ENCODE measurements at places on chromosomes 4 and X.

GRCh38 chr4:70760662-70761061 lies 38.9 kb downstream of the RUFY3 start:
- DNase-seq, result no peak

DNA sequence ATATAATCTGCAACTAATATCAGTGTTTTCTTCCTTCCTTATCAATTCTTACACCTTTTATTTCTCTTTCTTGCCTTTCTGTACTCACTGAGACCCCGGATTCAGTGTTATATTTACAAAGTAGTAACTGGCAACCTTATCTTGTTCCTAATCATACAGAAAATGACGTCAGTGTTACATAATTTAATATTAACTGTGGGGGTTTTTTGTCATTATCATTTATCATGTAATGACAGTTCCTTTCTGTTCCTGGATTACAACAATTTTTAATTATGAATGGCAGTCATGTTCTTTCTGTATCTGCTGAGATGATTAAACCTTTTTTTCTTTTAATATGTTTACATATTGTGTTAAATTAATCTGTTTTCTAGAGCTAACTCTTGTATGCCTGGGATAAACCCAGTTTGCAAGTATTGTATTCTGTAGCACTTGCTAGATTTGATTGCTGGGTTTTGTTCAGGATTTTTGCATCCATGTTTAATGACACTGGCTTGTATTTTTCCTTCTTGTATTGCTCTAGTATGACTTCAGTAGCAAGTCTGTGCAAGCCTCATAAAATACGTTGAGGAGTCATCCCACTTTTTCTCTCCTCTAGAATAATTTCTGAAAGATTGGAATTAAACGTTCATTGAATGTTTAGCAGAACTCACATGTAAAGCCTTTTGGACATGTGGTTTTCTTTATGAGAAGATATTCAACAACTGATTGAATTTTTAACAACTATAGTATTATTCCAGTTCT lies 10.4 kb upstream of the HSPA4L start:
- no peak for DNase-seq

DNA sequence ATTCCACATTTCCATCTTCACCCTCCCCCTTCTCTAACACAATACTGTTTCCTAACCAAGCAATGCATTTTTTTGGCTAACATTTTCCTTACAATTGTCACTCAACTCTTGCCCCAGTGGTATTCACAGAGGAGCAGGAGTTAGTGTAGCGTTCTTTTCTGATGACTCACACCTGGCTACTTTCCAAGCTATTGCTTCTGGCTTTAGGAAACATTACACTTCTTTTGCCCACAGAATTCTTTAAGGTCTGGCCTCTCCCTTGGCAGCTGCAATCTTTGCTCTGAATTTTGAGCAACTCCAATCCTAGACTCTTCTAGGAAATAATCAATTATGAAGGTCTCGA lies 27.5 kb upstream of the PDGFC start:
- no peak for DNase-seq

GRCh38 chrX:68252664-68253063 lies 180.6 kb downstream of the OPHN1 start:
- no peak for DNase-seq

- DNase-seq, result no peak
Measured at GRCh38 chrX:7993873-7994272, 66.7 kb upstream of the PNPLA4 start.

DNA sequence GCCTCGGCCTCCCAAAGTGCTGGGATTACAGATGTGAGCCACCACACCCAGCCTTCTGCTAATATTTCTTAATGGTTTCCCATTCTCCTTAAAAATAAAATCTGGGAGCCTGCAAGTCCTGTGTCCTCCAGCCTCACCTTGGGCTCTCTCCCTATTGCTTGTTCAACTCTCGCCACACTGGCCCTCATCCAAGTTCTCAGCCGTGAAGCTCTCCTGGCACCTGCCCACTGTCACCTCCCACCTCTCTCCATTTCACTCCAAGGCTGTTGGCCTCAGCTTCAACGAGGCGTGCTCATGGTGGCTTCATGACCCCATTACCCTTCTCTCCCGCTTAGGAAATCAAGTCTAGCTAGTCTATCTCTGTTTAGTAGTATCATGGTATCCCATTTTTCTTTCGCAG lies 9.5 kb upstream of the ETNPPL start:
- no peak for DNase-seq

DNA sequence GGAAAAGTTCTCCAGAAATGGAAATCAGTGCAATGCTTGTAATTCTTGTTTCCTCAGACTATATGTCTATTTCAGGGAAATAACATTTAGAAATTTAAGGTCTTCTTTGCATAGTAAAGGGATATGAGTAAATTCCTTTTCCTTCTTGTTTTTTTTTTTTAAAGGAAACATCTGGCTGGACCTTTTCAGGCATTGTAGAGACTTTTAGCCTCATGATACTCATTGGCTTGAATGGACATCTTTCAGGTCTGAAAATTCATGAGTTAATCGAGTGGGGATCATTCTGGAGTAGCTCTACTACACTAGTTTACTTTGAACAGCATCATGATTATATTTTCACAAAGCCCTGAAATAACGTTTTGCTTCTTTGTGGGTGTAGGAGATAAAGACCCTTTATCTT lies 88.6 kb upstream of the CBLL2 start:
- DNase-seq, result no peak

DNA sequence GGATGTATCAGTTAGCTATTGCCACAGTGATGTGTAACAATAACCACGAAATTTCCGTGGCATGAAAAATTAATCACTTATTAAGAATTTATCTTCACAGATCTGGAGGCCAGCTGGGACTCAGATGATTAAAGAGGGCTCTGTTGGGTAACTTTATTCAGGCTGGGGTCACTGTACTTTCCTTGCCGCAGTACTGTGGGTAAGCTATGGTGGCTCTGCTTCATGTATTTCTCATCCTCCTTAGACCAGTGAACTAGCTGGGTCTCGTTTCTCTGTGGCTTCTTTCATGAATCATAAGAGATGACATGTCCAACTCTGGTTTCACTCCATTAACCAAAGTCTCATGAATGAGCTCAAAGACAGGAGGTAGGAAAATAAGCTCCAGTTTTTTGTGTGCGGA lies 13.5 kb downstream of the TEX13B start:
- DNase-seq, result no peak

- no peak for DNase-seq
Measured at GRCh38 chr4:158671665-158671914, at the start of gene C4orf46. C4orf46 (minus strand) TSS chr4:158671887; CDS start chr4:158671801, 86 bp downstream.

DNA sequence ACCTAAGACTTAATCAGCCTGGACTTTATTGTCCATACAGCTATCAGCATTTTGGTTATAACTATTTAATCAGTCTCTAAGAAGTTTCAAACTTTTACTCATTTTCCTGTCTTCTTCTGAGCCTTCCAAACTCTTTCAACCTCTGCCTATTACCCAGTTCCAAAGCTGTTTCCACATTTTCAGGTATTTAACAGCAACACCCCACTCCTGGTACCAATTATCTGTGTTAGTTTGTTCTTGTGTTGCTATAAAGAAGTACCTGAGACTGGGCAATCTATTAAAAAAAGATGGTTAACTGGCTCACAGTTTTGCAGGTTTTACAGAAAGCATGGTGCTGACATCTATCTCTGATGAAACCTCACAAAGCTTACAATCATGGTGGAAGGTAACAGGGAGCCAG lies 195.6 kb downstream of the NPNT start:
- no peak for DNase-seq

- no peak for DNase-seq
Measured at GRCh38 chr4:40822420-40823166, 72.8 kb downstream of the NSUN7 start.

DNA sequence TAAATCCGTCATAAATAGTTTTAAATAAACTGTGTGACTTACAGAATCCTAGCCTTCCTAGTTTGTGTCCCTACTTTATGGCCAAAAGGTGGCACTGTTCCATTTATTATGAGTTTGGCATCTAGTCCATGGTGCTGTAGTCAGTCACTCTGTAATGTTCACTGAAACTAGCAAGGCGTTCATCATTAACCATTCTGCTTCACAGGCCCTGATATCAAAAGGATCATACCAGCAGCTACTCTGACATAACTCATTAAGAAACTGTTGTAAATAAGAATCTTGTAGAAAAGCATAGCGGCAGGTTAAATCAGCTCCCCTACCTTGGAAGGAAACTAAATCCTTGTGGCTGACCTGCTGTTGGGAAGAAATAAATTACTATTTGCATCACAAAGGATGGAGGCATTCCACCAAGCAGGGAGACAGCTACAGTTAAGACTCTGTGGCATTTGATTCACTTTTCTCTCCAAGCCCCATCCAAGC lies 919.6 kb upstream of the DIAPH2 start:
- no peak for DNase-seq

GRCh38 chrX:47184486-47184885 lies 9.1 kb upstream of the UBA1 start:
- no peak for DNase-seq

DNA sequence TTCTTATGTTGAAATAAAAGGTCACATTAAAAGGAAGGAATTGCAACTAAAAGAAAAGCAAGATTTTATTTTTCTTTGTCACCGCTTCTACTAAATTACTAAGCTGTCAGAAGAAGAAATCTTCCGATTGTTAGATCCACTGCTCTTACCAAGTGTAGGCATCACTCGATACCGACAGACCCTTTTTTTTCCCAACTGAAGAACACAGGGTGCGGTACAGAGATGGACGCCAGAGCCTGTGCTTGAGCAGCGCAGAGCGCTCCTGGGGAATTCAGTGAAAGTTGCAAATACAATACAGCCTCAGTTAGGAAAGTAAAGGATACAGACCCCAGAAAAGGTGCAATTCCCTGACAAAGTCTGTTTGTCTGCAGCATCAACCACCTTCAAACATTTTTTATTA lies 94.9 kb upstream of the WDR17 start:
- DNase-seq, result no peak

- no peak for DNase-seq
Measured at GRCh38 chrX:40582811-40583210, 2.0 kb downstream of the ATP6AP2 start.

- no peak for DNase-seq
Measured at GRCh38 chrX:7987160-7988012, 60.2 kb upstream of the PNPLA4 start.

GRCh38 chr4:92791871-92792440 lies 488.2 kb downstream of the GRID2 start:
- no peak for DNase-seq

GRCh38 chrX:148874636-148875246 lies 374.3 kb downstream of the AFF2 start:
- DNase-seq, result no peak

DNA sequence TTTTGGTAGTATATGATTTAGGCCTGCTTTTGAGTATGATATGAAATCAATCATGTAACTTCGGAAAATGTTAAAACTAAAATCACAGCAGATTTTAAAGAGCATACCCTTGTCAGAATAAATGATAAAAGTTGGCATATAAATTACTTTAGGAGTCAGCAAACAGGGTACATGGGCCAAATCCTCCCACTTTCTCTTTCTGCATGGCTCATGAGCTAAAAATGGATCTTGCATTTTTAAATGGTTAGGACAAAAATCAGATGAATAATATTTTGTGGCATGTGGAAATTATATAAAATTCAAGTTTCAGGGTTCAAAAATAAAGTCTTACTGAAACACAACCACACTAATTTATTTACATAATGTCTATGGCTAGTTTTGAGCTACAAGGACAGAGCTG lies 214.9 kb downstream of the GASK1B start:
- no peak for DNase-seq

DNA sequence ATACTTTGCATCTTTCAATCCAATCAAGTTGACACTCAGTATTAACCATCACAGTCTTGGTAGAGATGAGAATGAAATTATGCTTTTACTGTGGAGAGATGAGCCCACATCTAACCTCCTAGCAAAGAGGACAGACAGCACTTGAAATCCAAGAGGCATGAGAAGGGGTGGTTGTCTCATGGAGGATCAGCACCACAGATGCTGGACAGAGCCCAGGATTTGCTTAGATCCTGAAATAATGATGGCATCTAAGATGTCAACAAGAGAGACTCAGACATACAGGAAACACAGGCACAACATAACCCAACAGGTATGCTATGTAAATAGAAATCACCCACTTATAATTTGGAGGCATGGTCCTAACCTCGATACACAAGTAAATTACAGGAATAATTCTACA lies 74.3 kb upstream of the VCX2 start:
- DNase-seq, result no peak

DNA sequence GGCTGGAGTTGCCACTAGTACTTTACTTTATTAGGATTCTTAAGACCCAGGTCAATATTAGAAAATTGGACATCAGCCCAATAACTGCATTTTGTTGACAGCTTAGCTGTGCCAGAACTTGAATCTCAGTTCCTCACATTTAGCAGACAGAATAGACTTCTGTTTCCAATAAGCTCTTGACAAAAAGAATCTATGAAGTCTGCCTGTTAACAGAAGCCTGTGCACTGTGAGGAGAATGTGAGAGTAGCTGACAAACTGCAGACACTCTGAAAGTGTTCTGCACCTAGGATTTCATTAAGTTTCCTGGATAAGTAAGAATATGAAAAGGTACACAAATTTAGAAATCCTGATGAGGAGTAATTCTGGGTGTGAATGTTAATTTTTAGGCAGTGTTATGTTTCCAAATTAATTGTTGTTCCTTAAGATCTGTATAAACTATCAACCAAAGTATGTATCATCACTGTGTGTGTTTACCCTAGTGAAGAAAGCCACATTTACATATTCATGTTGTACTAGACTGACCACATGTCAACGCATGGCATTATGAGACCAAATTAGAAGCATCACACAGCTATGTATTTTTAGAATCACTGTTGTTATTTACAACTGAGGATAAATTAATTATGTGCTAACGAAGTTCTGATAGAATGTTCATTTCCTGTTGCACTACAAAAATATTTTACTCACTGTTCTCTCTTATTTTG lies 756.4 kb upstream of the IGFBP7 start:
- no peak for DNase-seq

DNA sequence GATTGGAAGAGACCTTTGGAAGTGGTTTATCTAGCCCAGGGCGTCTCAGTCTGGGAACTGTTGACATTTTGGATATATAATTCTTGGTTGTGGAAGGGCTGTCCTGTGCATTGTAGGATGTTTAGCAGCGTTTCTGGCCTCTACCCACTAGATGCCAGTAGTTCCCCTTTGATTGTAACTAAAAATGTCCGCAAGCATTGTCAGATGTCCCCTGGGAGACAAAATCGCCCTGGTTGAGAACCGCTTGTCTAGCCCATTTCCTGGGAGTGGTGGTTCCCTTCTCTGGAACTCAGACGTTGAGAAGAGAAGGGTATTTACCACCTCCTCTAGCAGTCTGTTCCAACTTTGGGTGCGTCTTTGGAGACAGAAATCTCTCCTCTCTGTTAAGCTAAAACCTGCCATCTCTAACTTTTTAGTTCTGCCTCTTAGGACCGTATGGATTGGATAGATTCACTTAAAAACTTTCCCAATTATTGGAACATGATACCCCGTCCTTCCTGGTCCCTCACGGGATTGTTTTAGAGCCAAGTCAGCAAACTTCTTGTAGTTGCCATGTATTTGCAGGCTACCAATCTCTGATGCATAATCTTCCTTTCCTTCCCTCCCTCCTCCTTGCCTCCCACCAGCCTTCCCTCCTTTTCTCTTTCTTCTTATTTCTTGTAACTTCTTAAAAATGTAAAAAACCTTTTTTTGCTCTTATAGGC lies 13.9 kb downstream of the TMEM165 start:
- DNase-seq, result no peak

Data from cortex of kidney (tissue), 1 donor.